ENCODE measurements at places on chromosomes 6 and 20. TPM values are rescaled to one million over a fixed set of nuclear protein-coding genes. Genes with fewer than 3 reads are reported as not detected.

Gene CCDC170
- under 0.01 TPM for total RNA-seq

Gene HLA-DRA
- total RNA-seq = 1.1 TPM

Gene CDH4
- total RNA-seq = 8.9 TPM

Gene KIF25
- not detected for total RNA-seq

Gene GABRR1
- not detected for total RNA-seq

Gene SCRT2
- not detected for total RNA-seq

Gene ASXL1
- 32.4 TPM for total RNA-seq

Gene PLCB4
- 1.0 TPM for total RNA-seq

Gene RHAG
- not detected for total RNA-seq

Gene PI3
- total RNA-seq = 217 TPM

Gene SIRPB2
- total RNA-seq = 0.21 TPM

Gene HLA-DRB1
- 0.21 TPM for total RNA-seq

Gene PHACTR1
- 0.57 TPM for total RNA-seq

Gene SRSF12
- total RNA-seq = 0.34 TPM

Gene MYB
- under 0.01 TPM for total RNA-seq

Gene C20orf202
- under 0.01 TPM for total RNA-seq

Gene BPI
- not detected for total RNA-seq

Gene CLDN20
- not detected for total RNA-seq

Gene GLP1R
- total RNA-seq = not detected

Gene KIFC1
- 0.68 TPM for total RNA-seq

Gene HDAC2
- 148 TPM for total RNA-seq

Gene RCAN2
- under 0.01 TPM for total RNA-seq

Gene TGM2
- total RNA-seq = 0.68 TPM

Gene PMEPA1
- total RNA-seq = 10.3 TPM

Gene THEMIS
- total RNA-seq = not detected

Gene APCDD1L
- under 0.01 TPM for total RNA-seq

Measured in nasal cavity respiratory epithelium epithelial cell of viscerocranial mucosa (primary cell).